Esophagus squamous epithelium (tissue), 5 donors: ENCODE measurements at places on chromosomes 2 and 18. TPM values are rescaled to one million over a fixed set of nuclear protein-coding genes. Genes with fewer than 3 reads are reported as not detected.

Gene SPEG
- 29.0 TPM for total RNA-seq

Gene MROH2A
- total RNA-seq: 0.83 TPM

Gene MC5R
- 0.57 TPM for total RNA-seq

Gene GREB1
- 0.09 TPM for total RNA-seq

Gene GYPC
- 4.1 TPM for total RNA-seq

Gene RIF1
- 14.4 TPM for total RNA-seq

Gene WDSUB1
- total RNA-seq: 5.0 TPM

Gene VAPA
- total RNA-seq: 264 TPM

Gene KLHL14
- 0.04 TPM for total RNA-seq

Gene IL37
- total RNA-seq: 1.3 TPM
